Activated T-helper 2 cell treated with anti-CD3 and anti-CD28 coated beads, Interferon-gamma antibody, Interleukin-2, Interleukin-4, amounts not matched to agents 10 μg/mL and 5 μg/mL and 100 μg/mL, durations not matched to agents 14 hours and 24 hours and 36 hours (primary cell): ENCODE measurements at places on chromosomes 5 and 9. TPM values are rescaled to one million over a fixed set of nuclear protein-coding genes. Genes with fewer than 3 reads are reported as not detected.

The ADGRD2 gene
- not detected in 2 replicates for total RNA-seq

The PCDHGA8 gene
- total RNA-seq, result 0.07 and 0.23 TPM in 2 replicates

The GAS1 gene
- total RNA-seq, result 0.32 and 0.41 TPM in 2 replicates

The GBGT1 gene
- 6.8 and 7.4 TPM in 2 replicates for total RNA-seq

The IGFBPL1 gene
- 0.16 TPM in 1 of 2 replicates, not detected in the other for total RNA-seq

The VCAN gene
- not detected in 2 replicates for total RNA-seq

The ANXA2R gene
- total RNA-seq, result 2.1 and 2.5 TPM in 2 replicates

The CTXN3 gene
- not detected in 2 replicates for total RNA-seq

The ASTN2 gene
- 2.7 and 4.0 TPM in 2 replicates for total RNA-seq

The CNTLN gene
- 1.6 and 1.8 TPM in 2 replicates for total RNA-seq

The TUSC1 gene
- 0.48 TPM in 2 replicates for total RNA-seq

The IFNA16 gene
- total RNA-seq, result not detected in 2 replicates

The PCDHB16 gene
- total RNA-seq, result not detected in 2 replicates

The FBP2 gene
- not detected in 2 replicates for total RNA-seq

The FAM221B gene
- total RNA-seq, result not detected in 2 replicates

The MTMR12 gene
- 22.7 and 23.5 TPM in 2 replicates for total RNA-seq

The NEUROG1 gene
- total RNA-seq, result not detected in 2 replicates

The TMEM232 gene
- total RNA-seq, result 0.80 and 1.1 TPM in 2 replicates

The FGD3 gene
- total RNA-seq, result 41.4 and 42.9 TPM in 2 replicates

The TMEM174 gene
- not detected in 2 replicates for total RNA-seq

The SEMA5A gene
- 0.27 and 0.62 TPM in 2 replicates for total RNA-seq

The SUSD3 gene
- 29.7 and 36.4 TPM in 2 replicates for total RNA-seq

The GABRG2 gene
- 1.0 TPM in 1 of 2 replicates, not detected in the other for total RNA-seq

The AFAP1L1 gene
- total RNA-seq, result not detected in 2 replicates

The FIBCD1 gene
- total RNA-seq, result not detected in 2 replicates

The PKD2L2 gene
- not detected in 2 replicates for total RNA-seq

The DDX4 gene
- total RNA-seq, result 0.09 TPM in 1 of 2 replicates, not detected in the other

The THBS4 gene
- 0.92 and 1.1 TPM in 2 replicates for total RNA-seq

The DRD1 gene
- total RNA-seq, result not detected in 2 replicates

The FBP1 gene
- total RNA-seq, result 0.23 TPM in 1 of 2 replicates, not detected in the other

The KIF4B gene
- 0.07 TPM in 1 of 2 replicates, not detected in the other for total RNA-seq

The SLIT3 gene
- total RNA-seq, result 8.1 and 9.5 TPM in 2 replicates

The IL9 gene
- 94.0 and 104 TPM in 2 replicates for total RNA-seq
